NCI-H187 (cell line): ENCODE measurements at places on chromosomes 7 and 10.

DNA sequence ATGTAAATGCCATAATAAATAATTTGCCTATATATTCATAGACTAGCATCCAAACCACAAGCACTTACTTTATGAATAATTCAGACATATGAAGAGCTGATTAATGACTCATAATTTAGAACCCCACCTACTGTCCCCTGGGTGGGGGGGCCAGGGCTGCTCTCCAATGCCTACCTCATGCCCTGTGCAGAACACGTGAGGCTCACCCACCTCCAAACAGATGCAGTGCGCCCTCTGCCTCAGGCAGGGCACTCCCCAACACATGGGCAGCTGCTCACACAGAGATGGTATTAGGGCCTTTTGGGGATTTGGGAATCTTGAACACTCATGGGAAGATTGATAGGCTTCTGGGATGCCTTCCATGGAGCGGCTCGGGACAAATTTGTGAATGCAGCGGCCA lies 75.1 kb upstream of the INSIG1 start:
- no peak for DNase-seq

DNA sequence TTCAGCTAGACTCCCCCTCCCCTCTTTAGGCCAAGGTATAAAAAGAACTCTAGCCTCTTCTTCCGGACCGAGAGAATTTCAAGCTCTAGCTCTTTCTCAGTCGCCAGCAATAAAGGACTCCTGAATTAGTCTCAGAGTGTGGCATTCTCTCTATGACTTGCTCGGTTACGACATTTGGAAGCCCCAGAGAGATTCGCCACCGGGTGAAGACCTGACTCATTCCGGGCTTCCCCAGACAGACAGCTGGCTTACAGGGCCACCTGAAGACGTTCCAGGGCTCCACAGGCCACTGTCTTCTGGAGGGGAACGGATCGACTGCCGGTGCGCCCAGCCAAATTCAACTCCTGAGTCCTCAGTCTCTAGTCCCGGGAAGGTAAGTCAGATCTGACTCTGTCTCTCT lies at the start of gene AKR1B15:
Gene AKR1B15 (plus strand): TSS at position 234 of the 400 bp plus-strand sequence. CDS start 15,510 bp downstream, outside the sequence.
- no peak for DNase-seq

- no peak for DNase-seq
Measured at GRCh38 chr7:134328900-134329299, 12.2 kb upstream of the SLC35B4 start.

- no peak for DNase-seq
Measured at GRCh38 chr10:52645187-52645758, 127.3 kb downstream of the MBL2 start.

GRCh38 chr10:132209130-132209529 lies 22.4 kb downstream of the DPYSL4 start:
- no peak for DNase-seq

DNA sequence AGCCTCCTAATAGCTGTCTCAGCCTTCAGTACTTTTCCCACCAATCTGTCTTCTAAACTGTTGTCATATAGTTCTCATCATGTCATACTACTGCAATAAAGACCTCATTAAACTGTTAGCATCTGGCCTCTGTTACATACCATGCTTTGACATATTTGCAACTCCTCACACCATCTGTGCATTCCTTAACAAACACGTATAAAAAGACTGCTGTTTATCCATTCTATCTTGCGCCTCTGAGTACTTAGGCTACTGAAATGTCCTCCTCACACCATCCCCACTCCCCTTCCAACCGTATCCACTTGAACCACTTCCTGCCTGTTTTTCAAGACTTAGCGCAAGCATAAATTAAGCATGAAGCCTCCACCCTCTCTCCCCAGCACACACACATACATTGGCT lies 41.6 kb downstream of the SLC16A9 start:
- DNase-seq: no peak

DNA sequence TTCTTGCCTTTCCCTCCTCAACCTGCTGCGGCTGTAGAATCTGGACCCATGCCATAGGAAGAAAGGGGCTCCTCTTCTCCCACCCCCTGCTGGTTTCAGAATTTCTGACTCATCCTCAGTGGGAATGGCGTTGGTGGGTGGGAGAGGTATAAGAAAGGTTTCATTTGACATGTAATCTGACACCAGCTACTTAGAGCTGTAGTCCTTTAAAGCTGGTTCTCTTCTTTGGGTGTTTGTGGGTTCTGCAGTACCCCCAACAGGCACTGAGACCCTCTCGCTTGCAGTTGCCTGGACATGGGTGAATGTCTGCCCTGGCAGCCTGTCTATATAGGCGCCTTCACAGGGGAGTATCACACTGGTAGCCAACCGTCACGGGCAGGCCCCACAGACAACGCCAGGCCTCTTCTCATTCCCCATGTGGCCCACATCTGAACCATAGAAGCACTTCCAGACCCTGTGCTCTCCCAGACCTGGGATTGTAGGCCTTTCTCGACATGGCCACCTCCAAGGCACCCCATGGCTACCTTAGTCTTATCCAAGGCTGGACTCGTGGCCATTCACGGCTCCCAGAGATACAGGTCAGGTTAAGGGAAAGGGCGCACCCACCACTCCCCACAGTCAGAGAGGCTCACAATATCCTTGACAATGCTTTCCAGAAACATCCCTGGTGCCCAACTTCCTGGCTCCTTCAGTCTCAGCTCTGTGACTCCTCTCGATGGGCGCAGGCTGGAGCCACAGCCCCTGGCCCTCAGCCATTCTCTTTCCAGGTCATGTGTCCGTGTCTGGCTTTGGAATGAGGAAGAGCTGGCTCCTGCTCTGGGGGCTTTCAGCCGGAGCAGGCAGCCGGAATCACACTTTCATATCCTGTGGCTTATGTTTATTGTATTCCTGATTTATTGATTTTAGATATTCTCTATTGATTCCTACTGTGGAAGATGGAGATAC lies 17.5 kb downstream of the ZNF862 start:
- no peak for DNase-seq

- no peak for DNase-seq
Measured at GRCh38 chr10:104262055-104262454, 6.9 kb upstream of the GSTO2 start.

DNA sequence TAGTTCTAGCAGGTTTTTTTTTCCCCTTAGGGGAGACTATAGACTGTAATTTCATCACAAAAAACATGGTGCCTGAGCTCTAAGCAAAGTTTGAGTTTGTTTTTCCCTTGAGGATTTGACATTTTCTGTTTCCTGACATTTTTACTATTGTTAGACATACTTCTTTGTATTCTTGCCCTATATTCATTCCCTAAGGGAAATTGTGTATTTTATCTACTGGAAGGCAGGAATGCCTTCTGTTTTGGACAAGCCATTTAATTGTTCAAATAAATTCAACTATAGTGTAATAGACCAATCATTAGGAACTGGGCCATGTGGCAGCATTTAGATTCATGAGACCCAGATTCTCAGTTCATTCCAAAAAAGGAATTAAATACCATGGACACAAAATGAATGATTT lies 335.0 kb downstream of the EXOC4 start:
- DNase-seq: no peak

DNA sequence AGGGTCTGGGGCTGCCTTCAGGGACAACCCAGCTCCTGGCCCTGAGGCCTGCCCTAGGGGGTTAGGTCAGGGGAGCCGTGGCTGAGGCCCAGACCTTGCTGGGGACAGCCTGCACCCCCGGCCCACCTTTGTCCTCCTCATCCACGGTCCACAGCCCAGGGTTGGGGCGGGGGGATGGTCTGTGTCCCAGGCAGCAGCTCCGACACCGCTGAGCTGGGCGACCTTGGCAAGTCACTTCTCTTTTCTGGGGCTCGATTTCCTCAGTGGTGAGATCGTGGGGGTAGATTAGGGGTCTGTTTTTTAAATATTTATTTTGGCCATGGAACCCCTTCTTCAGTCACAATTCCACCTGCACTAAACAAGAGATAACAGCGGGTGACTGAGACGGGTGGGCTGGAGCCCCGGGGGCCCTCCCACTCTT lies 30.9 kb downstream of the DNAJB12 start:
- DNase-seq: no peak
